SHP77 (cell line): ENCODE measurements at places on chromosomes 3 and 15.

DNA sequence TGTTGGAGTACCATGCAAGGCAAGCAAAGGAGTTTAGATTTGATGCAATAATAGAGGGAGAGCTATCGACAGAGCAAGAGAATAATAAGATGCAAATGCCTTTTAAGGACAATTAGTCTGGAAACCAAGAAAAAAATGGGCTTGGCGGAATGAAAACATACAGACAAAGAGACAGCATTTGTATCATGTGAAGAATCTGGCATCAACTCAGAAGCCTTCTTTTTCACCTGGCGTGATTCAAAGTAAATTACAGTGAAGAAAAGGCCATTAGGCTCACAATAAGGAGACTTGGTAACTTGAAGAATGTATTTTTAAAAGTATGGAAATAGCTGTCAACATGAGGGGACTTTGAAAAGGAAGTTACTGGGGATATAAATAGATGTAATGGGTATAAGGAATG is 521.2 kb upstream of the GOLIM4 start:
- DNase-seq, result no peak

GRCh38 chr3:13750731-13751130 is 129.1 kb downstream of the WNT7A start:
- no peak for DNase-seq

DNA sequence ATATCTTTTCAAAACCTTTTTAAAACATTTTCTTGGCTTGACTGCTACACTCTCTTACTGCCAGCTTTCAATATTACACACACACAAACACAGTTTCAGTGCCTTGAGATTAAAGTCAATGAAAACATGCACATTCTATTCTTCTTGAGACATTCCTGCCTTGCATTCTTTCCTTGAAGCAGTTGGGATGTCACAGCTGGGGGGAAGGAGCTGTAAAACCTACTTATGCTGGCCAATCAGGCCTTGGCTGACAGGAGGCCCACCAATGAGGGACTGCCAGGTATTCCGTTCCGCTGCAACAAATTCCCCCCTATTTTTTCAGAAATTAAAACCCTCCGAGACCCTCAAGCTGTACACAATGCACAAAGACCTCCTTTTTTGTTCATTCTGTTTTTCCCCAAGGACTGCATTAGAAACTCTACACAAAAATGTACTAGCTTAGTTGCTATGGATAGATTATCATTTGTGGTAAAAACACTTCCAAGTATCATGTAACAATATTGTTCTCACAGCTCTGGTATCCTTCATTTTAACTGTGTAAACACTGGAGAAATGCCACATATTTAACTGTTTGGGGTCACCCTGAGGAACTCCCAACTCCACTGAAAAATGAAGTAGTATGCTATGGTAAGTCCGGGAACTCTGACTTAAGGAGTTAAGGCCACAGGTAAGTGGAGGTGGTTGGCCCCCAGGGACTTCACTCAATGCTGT is 18.5 kb downstream of the FSTL1 start:
- no peak for DNase-seq

DNA sequence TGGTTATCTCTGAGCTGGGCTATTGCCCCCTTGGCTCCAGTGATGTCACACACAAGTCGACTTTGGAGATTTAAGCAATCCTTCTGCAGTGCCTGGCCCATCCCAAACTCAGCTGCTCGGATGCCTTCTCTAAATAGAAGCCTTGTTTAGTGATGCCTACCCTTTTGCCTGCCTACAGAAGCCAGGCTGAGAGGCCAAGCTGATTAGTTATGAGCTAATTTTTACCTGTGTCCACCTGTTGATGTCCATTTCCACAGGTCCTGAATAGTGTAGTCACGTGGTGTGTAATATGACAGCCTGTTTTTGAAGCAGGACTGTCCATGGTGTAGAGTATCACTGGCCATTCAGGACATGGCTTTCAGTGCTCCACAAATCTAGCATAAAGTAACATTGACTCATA is 45.5 kb downstream of the SSUH2 start:
- no peak for DNase-seq

GRCh38 chr3:100427699-100428098 is 26.4 kb downstream of the LNP1 start:
- no peak for DNase-seq
